Head of caudate nucleus (tissue), 42 donors: ENCODE measurements at places on chromosomes 4 and X.

DNA sequence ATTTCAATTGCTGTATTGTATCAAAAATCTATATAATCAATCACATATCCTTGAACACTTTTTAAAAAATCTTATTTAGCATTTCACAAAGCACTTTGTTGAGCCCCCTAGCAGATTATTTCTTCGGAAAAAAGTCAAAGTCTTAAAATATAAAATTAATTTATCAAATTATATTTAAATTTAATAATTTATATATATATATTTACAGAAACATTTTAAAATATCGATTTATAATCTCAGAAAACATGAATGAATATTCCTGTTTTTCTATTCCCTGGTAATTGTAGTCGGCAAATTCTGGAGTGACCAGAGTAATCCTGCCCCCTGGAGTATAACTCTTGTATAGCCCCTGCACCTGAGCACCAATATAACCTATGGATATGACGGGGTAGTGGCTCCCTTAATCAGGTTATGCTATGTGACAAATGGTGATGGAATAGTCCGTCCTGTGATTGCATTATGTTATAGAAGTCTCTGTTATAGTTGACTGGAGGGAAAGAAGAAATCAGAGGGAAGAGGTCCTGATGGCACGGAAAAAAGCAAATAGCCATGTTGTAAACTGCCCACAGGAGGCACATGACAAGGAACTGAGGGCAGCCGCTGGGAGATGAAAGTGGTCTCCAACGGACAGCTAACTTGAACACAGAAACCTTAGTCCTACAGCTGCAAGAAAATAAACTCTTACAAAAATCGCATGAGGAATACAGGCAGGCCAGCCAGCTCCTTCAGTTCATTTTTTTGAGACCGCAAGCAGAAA is 1092.3 kb downstream of the ARAP2 start:
- no peak for DNase-seq

- DNase-seq: no peak
These were observed 13.4 kb upstream of the FGD1 start for GRCh38 chrX:54509400-54509799.

GRCh38 chrX:50962156-50962555 is 51.6 kb downstream of the BMP15 start:
- DNase-seq: no peak

DNA sequence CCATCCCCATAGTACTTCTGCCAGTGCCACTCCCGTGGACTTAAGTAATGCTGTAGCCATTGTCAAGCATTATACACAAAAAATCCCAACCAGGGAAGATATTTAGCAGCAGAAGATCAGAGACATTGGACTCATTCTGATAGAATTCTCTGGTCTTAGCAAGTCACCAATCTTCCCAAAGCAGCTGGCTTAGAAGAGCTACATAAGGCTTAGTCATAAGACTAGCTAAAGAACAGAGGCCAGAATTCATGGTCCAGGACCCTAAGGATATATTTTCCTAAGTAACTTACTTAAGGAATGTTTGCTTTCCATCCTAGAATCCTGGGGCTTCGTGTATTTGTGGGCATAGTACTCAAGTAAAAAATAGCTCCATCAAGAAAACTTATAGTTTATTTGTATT is 100.3 kb upstream of the SLIT2 start:
- no peak for DNase-seq

DNA sequence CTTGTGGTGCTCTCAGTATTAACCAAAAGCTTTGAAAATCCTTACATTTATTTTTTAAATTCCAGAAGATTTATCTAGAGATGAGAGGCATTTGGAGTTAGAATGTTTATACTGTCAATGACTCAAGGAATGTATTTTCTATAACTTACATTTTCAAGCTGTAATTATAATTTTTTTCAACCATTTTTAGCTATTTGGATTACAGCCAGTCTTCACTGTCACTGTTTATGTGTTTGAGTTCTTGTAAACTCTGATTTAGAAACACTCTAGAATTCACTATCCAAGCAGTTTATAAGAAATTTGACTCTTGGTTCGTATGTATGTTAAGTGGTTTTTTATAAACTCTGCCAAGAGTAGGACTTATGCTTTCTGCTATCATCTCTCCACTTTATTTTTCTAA is 36.7 kb upstream of the GUCY1A1 start:
- DNase-seq: no peak

DNA sequence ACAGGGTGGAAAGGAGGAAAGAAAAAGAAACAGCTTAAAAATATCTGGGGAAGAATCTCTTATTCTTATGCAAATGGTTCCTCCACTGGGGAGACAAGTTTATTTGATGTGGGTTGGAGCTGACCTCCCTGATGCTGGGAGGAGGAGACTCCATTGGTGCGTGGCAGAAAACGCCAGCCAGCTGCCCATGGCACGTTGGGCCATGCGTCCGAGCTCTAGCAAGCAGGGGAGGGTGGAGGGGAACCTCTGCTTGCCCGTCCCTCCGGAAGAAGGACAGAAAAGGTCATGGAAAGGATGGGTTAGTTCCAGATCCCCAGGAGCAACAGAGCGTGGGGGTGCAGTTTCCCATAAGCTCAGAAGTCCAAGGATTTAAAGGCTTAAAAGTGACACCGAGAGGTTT is 210.4 kb downstream of the KLHL4 start:
- no peak for DNase-seq

GRCh38 chr4:100519205-100519604 is 1.4 kb upstream of the EMCN start:
- DNase-seq: no peak

- DNase-seq: no peak
These were observed 41.1 kb downstream of the PPEF1 start for GRCh38 chrX:18748499-18748898.

DNA sequence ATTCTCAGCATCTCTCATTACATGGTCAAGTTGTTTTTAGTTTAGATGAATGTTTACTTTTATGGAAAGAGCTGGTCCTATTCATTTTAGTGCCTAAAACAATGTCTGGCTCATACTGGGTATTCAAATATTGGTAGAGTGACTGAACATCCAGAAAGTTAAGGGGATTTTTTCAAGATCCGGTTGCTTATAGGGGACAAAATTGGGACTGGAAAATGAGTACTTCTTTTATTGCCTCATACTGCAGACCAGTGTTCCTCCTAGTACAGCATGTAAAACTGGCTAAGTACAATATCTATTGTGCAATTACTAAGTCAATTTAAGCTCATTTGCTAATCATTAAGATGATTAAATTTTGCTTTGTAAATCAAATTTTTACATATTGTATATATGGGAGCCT is 13.9 kb downstream of the RP2 start:
- no peak for DNase-seq

DNA sequence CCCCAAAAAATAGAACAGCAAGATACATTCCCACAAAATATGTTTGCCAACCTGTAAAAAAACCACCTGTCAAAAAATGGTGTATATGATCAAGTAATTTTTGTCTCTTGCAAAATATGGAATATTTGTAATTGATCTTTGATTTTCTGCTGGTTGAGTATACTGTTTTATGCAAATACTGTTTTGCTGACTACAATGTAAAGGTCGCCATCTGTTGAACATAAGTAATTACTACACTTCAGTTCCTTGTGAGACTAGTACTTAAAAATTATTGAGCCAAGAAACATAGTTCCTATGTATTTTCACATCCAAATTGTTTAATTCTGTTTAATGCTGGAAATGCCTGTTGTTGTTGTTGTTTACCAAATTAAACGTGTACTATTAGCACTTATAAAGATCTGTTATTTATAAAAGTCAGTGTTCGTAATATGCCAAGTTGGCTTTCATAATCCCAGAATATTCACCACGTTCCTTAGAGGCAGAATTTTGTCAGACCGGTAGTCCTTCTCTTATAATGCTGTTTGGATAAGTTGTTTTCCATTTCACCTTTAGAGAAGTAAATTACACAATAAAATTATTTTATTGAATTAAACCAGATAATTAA is 144.2 kb downstream of the PDLIM5 start:
- no peak for DNase-seq

- peak; percentile 34 for DNase-seq
These were observed 29.0 kb upstream of the MSANTD1 start for GRCh38 chr4:3219761-3220475.

GRCh38 chrX:47798861-47799260 is 37.8 kb upstream of the ZNF81 start:
- DNase-seq: no peak

DNA sequence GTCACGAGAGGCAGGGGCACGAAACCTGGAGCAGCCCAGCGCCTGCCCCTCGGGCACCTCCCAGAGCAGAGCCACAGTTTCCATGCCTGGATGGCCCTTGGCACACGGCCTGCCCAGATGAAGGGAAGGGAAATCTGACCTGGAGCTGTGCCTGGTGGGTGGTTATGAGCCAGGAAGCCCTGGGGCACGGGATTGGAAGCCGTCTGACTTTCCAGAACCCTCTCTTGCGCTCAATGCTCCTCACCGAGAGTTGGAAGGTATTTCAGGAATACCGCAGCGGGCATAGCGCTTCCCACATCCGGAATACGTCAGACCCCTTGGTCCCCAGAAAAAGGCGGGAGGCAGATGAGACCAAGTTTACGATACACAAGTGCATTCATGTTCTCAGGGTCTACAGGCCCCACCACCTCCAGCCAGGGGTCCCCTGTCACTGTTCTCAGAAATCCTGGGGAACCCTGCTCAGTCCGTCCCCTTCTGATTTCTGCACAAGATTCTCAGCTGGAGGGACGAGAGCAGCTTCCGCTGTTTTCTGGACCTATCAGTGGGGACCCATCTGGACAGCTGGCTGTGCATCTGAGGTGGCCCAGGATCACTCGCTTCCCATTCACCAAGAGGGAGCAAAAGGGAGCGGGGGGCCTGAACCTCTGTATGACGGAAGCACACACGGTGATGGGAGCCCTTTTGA is 172.9 kb downstream of the AFAP1 start:
- no peak for DNase-seq

DNA sequence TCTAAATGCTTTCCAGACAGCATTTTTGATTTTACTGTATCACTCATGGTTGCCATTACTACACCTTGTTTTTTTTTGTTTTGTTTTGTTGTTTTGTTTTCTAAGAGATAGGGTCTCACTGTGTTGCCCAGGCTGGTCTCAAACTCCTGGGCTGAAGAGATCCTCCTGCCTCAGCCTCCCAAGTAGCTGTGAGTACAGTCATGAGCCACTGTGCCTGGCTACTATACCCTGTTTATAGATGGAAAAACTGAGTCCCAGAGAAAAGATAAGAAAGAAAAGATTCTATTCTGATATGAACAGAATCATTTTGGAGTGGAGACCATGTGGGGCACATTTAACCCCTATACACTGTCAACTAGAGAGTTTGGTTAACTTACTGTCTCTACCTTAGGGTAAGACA is 20.0 kb downstream of the ADD1 start:
- DNase-seq: no peak

GRCh38 chr4:149754526-149754925 is 61.1 kb downstream of the IQCM start:
- DNase-seq: no peak

- no peak for DNase-seq
These were observed 318.2 kb downstream of the CCSER1 start for GRCh38 chr4:90445380-90445779.

DNA sequence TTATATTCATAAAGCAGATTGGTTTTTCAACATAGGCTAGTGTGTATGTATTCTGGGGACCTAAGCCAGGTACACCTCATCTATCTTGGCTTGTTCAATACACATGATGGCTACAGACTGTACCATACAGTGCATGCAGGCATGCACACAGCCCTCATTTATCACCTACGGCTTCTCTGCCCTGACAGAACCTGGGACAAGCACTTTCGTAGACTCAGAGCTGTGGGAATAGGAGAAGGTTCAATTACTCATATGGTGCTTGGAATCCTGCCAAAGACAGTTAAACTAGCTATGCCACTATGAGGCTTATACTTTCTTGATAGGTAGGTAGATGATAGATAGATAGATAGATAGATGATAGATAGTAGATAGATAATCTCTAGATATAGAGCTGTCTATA is 457.2 kb downstream of the GALNTL6 start:
- DNase-seq: no peak

- DNase-seq: no peak
These were observed 25.5 kb downstream of the MOB1B start for GRCh38 chr4:70927502-70928137.

- DNase-seq: no peak
These were observed 61.1 kb downstream of the FRYL start for GRCh38 chr4:48718818-48719465.

- DNase-seq: no peak
These were observed 184.1 kb upstream of the PPARGC1A start for GRCh38 chr4:24073948-24074347.
